ENCODE measurements at places on chromosomes 16 and 17.

GRCh38 chr17:57463103-57463885 is 207.0 kb downstream of the MSI2 start:
- DNase-seq: no peak
- H3K36me3 ChIP-seq: peaks cover 2% of the 10 kb centered on the region
- peaks cover 63% of the 10 kb centered on the region for H3K4me1 ChIP-seq
- H3K4me3 ChIP-seq: no peak overlapping the region
- no peak overlapping the region for H3K27ac ChIP-seq

DNA sequence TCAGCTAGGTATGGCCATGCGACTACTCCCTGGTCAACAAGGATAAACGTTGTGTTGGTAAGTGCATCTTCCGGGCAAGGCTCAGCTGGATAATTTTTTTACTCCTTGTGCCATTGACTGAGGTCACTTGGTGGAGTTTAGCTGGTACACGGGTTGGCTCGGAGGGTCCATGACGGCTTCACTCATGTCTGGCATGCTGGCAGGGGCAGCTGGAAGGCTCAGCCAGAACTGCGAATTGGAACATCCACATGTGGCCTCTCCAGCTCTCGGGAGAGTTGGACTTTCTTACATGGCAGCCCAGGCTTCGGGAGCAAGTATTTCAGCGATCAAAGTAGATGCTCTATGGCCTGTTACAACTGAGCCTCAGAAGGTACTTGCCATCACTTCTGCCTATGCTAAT is 31.5 kb upstream of the CRYBA1 start:
- DNase-seq: no peak
- H3K4me1 ChIP-seq: peaks cover 6% of the 10 kb centered on the region
- no peak overlapping the region for H3K4me3 ChIP-seq
- H3K27ac ChIP-seq: no peak overlapping the region
- no peaks in the 10 kb centered on the region for H3K27me3 ChIP-seq

DNA sequence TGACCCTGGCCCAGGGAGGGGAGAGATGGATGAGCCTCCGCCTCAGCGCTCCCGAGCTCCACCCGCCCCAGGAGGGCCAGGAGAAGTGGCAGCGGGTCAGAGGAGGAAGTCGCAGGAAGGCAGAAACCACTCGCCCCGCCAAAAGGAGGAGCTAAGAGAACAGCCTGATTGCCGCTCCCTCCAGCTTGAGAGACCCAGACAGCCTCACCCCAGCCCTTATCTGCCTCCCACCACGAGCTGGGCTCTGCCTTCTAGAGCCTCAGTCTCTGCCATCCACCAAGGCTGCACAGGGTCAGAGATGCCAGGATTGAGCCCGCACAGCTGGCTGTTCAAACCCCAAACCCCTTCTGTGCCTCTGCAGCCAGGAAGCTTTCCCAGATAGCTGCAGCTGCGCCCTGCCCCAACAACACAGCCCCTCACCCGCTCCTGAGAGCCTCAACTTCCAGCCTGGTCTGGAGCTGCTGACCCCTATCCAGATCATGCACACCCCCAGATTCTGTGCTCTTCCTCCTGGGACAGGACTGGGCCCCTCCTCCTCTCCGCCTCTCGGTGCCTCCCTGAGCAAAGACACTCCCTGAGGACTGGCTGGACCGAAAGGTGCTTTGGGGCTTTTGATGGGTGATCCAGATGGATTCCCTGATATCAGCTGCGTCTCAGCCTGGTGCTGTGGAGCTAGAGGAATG is 1.0 kb upstream of the ATP2A3 start:
- peak; percentile 53 for DNase-seq
- H3K4me1 ChIP-seq: peaks cover 41% of the 10 kb centered on the region
- H3K27me3 ChIP-seq: no peaks in the 10 kb centered on the region
- H3K36me3 ChIP-seq: peaks cover 21% of the 10 kb centered on the region

DNA sequence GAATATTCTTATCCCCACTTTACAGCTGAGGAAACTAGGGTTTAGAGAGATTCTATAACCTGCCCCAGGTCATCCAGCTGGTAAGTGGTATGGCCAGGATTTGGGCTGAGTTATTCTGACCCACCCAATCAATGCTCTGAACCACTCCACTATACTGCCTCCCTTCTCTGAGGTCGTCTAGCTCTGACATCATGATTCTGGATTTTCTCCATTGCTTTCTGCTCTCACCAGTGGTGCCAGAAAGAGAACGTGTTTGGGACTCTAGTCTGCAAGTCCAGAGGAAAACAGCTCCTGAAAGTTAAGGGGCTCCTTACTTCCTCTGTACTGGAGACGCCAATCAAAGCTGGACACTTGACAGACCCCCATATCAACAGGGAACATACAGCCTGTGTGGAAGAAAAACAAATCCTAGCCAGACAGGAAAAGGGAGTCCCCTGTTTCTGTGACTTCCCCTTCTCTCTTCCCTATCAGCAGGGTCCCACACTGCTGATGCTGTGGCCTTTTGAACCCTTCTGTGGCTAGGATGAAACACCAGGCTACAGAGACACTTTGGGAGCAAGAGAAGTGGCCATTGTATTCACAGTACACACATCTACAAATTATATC is 6.0 kb upstream of the EZH1 start:
- no peak overlapping the region for H3K27ac ChIP-seq
- H3K36me3 ChIP-seq: no peaks in the 10 kb centered on the region
- H3K4me1 ChIP-seq: no peaks in the 10 kb centered on the region
- H3K27me3 ChIP-seq: peaks cover 70% of the 10 kb centered on the region

GRCh38 chr17:66445229-66445628 is 142.8 kb downstream of the PRKCA start:
- H3K27ac ChIP-seq: no peak overlapping the region
- no peak overlapping the region for H3K4me3 ChIP-seq
- no peaks in the 10 kb centered on the region for H3K27me3 ChIP-seq
- no peak for DNase-seq
- no peaks in the 10 kb centered on the region for H3K36me3 ChIP-seq

- DNase-seq: no peak
- H3K4me3 ChIP-seq: no peak overlapping the region
Observed at GRCh38 chr16:89808475-89808874, 8.0 kb downstream of the FANCA start.

DNA sequence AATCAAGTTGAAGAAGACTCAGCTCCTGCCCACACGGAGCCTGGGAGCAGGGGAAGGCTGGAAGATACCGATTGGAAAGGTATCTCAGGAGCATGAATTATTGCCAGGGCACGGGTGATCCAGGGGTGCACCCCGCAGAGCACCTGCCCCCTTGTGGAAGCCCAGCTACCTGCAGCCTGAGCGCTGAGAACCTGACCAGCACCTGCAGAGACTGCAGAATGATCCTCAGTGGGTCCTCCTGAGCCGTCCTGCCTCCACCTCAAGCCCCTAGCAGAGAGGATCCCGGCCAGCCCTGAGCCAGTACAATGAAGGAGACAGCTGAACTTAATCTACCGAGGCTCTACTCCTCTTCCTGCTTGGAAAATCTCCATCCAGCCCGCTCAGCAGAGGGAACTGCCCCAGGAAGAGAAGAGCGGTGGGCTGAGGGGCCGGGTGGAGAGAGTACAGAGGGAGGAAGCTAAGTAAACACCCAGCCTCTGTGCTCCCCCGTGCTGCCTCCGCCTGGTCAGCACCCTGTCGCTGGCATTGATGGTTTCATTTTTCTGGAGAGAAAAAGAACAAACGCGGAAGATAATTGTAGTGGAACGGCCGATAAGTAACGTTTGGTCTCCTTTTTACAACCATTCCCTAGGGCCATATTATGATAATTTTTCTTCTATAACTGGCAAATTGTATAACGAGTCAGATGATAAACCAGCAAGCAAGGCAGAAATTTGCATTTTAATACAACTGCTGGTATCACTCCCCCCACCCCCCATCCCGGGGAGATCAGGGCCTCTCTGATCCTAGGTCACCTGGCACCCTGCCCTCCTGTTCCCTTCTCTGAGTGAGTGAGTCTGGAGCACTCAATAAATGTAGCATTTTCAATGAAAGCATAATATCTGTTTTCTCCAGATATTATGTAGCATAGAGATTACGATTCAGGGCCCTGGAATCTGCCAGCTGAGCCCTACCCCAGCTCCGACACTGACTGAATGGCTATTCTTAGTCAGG is 204.5 kb upstream of the RPL38 start:
- no peak overlapping the region for H3K27ac ChIP-seq
- no peak overlapping the region for H3K4me3 ChIP-seq
- H3K36me3 ChIP-seq: no peaks in the 10 kb centered on the region
- DNase-seq: peak; percentile 47
- H3K4me1 ChIP-seq: no peaks in the 10 kb centered on the region

GRCh38 chr17:51120357-51120738 is 320 bp downstream of the SPAG9 start:
- peak overlapping the region; percentile 96 for H3K4me3 ChIP-seq
- peak; percentile 34 for DNase-seq
- H3K27me3 ChIP-seq: no peaks in the 10 kb centered on the region
- H3K4me1 ChIP-seq: peaks cover 52% of the 10 kb centered on the region
- H3K27ac ChIP-seq: peak overlapping the region; percentile 97

DNA sequence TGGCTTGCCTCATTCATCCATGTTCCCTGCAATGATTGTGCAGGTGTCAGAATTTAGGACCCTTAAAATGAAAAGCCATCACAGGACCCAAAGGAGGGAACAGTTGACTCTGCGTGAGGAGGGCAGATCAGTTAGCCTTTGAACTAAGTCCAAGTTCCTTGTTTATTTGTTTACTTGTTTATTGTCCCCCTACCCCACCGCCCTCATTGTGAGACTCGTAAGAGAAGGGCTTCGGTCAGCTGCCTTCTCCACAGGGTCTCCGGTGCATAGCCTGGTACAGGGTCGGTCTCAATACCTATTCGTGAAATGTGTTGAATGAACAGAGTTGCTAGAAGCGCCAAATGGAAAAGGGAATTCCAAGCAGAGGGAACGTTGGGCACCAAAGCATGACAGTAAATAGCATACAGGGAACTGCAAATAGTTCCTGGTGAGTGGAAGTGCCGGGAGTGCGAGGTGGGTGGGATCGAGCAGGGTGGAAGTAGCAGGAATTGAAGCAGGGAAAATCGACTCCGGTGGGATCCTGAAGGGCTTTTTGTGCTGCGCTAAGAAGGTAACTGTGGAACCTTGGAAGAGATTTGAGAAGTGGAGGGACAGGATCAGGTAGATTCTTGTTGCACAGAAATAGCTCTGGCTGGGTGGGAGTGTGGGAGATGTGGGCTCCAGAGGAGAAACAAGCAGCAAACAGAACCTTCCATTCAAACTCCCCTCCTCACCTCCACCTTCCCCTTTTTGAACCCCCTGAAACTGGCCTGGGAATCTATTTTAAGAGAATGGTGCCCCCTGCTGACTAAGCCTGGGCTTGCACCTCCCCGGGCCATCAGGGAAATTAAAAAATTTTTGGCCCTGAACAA is 12.7 kb downstream of the SLC35B1 start:
- H3K36me3 ChIP-seq: peaks cover 15% of the 10 kb centered on the region
- H3K4me3 ChIP-seq: peak overlapping the region; percentile 38
- peak overlapping the region; percentile 89 for H3K27ac ChIP-seq
- no peaks in the 10 kb centered on the region for H3K27me3 ChIP-seq

GRCh38 chr16:8099586-8099985 is 490.7 kb downstream of the TMEM114 start:
- H3K4me3 ChIP-seq: no peak overlapping the region
- no peak overlapping the region for H3K27ac ChIP-seq
- no peak for DNase-seq

Measured in effector memory CD8-positive, alpha-beta T cell (primary cell).